ENCODE measurements at places on chromosomes 1 and 21.

GRCh38 chr1:171833091-171833825 is 8.0 kb upstream of the DNM3 start:
- no peak for DNase-seq

DNA sequence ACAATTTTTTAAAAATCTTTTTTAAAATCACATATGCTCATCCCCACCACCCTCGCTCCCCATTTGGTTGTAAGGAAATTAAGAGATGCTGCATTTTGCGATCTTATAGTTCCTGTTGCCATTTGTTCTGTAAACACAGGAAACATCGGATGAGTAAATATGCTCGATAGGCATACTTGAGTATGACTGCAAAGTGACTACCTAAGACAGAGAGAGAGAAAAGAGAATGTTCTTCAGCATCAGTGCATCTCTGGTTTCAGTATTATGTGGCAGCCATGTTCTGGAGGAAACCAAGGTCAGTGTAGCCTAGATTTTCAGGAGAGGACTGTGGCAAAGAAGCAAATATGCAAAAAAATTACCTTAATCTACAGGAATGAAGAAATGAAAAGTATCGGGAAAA is 265.5 kb upstream of the FMN2 start:
- no peak for DNase-seq

- DNase-seq, result peak; percentile 85
Observed at GRCh38 chr1:65264197-65264929, 45.0 kb upstream of the DNAJC6 start.

DNA sequence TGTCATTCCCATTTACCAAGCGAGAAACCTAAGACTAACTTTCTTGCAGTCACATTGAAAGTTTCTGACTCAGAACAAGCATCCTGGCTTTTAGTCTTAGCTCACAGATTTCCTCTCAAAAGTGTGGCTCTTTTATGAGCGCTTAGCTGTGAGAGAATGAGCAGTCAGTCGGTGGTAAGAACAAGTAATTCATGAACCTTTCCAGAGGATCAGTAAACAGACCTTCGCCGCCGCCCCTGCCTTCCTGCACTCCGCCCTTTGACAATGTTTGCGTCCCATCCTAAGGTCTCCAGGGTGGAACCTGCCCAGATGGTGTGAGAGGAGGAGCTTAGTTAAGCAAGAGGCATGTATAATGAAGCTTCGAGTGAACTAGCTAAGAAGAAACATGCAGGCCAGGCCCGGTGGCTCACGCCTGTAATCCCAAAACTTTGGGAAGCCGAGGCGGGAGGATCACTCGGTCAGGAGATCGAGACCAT is 142.4 kb downstream of the GLUL start:
- peak; percentile 84 for DNase-seq

DNA sequence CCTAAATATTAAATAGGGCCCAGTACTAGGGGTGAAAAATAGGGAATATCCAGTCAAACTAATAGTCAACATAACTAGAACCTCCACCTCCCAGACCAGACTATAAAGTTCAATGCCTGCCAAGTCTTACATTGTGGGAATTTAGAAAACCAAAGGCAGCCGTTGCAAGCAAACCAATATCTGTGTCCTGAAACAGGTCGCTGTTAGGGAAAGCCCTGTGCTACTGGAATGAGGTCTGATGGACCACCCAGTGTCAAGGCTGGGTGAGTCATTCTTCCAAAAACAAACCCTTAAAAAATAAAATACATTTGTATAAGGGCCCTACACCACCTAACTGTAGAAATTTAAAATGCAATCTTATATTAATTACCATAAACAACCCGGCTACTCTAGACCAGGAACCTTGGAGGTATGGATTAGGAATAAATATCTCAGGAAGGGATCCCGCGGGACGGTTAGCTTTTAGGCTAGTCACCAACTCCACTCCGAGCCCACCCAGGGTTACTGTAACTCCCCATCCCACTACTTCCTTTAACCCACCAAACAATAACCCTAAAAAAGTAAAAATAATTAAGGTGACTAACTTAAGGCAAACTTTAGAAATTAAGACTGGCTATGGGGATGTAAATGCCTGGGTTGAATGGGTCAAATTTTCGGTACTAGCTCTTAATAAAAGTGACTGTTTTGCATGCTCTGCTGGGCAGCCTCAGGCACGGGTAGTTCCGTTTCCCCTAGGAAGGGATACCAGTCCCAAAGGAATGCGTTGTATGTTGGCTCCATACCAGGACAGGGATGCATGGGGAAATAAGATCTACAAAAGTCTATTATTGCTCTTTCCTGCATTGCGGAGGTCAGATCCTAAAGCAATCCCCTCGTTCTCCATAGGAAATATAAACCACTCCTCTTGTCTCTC is 65.4 kb upstream of the TLR5 start:
- no peak for DNase-seq

GRCh38 chr1:169161496-169162194 is 55.2 kb downstream of the ATP1B1 start:
- DNase-seq, result no peak

DNA sequence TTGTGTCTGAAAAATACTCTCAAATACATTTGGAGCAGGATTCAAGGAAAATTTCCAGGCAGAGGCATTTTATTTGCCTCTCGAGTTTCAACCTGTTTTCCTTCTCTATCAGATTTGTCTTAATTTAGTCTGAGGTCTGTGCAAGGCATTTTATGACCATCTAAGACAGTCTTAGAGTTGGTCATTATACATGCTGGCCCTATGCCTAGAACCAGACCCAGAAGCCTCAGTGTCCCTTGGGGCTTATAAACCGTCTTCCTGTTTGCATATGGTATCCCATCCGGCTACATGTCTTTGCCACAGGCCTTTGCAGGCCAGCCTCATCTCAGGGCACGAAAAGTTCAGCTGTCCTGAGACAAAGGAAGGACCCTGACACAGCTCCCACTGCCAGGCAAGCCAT is 346.1 kb downstream of the SIPA1L2 start:
- no peak for DNase-seq

DNA sequence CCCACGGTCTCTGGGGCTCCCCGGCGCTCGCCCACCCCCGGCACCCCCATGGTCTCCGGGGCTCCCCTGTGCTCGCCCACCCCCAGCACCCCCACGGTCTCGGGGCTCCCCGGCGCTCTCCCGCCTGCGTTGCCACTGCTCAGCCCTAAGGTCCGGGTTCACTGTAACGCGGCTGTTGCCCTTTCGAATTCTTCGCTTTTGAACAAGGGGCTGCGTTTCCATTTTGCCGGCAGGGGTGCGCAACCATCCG is 5.2 kb upstream of the FTCD start:
- DNase-seq, result no peak

- no peak for DNase-seq
Observed at GRCh38 chr1:232334811-232335210, 295.1 kb downstream of the SIPA1L2 start.
